NCI-H1417 (cell line): ENCODE measurements at places on chromosomes 4 and X.

- no peak for DNase-seq
Observed at GRCh38 chr4:151833174-151833573, 72.4 kb upstream of the GATB start.

DNA sequence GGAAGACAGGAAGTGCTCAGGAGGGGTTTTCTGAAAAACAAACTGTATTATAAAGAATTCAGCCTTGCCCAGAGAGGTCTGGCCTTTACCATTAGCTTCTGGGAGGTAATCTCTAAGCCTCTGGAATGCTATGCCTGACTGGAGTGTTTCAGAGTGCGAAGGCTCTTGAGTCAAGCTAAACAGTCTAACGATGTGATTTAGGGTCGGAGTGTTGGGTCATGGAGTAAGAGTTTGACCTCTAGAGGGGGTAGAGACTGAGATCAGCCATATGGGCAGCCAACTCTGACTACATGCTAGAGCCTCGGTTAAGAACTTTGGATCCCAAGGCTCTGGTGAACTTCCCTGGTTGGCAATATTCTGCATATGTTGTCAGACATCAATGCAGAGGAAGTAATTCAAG is 15.0 kb downstream of the BOD1L1 start:
- DNase-seq = no peak

DNA sequence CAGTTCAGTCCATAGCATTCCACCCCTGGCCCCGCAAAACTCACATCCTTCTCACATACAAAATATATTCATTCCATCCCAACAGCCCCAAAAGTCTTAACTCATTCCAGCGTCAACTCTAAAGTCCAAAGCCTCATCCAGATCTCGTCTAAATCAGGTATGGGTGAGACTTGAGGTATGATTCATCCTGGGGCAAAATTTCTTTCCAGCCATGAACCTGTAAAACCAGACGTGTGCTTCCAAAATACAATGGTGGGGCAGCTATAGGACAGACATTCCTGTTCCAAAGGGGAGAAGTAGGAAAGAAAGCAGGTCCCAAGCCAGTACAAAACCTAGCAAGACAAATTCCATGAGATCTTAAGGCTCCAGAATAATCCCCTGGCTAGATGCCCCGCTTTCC is 76.9 kb downstream of the CLDN34 start:
- no peak for DNase-seq

- DNase-seq = no peak
Observed at GRCh38 chr4:73416423-73417087, 12.5 kb downstream of the ALB start.

DNA sequence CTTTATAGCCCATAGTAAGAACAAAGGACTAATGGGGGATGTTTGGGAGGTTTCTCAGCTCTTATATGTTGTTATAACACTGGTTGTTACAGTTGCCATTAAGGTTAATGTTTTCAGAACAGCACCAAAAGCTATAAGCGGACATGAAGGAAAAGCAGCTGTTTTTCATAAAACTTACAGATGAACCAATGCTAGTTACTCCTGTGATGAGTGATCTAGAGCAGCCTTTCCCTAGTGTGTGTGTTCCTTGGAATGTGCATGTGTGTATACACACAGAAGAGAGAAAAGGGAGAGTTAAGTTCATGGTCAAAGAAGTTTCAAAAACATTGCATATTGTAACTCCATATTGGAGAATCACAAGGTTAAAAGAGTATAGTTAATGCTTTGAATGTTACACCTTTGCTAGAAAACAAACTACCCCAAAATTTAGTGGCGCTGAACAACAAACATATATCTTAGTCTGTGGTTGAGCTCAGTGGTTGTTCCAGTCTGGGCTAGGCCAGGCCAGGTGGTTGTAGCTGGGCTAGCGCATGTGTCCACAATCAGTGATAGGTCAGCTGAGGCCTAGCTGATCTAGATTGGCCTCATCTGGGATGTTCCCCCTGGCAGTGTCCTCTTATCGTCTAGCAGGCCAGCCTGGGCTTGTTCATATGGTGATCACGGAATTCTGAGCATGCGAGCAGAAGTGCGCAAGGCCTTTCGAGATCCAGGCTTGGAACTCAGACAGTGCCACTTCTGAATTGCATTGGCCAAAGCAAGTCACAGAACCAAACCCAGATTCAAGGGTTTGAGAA is 151.0 kb downstream of the NHS start:
- DNase-seq = no peak

DNA sequence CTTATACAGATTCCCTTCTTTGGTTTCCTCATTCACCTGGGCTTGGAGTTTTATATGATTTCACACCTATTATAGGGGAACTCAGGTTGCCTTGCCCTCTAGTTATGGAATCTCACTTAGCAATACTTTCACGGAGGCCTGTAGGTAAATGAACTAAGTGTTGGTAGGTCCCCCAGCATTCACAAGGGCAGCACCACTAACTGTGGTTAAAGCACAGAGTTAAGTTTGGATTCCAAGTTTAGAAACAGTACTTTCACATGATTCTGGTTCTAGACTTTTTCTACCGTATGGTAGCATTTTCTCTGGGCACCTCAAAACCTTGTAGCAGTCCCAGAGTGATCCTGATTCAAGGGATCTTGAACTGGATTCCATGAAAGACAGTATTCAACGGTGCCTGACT is 46.4 kb downstream of the SH2D1A start:
- no peak for DNase-seq

DNA sequence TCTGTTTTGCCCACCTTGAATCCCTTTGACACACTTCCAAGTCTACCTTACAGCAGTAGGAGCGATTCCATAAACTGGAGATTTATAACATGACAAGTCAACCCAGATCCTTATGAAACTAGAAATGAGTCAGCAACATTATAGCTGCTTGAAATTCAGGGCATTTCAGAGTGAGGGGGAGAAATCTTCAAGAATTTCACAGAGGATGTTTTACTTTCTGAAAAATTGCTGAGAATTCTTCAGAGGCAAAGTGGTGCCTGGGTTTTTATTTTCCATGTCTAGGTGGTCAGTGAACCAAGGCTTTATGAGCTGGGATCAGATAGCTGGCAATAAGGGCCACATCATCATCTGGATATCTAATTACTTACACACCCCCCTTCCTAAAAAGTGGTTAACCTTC is 119.8 kb downstream of the PPARGC1A start:
- DNase-seq = no peak

GRCh38 chr4:94420356-94420755 is 31.4 kb upstream of the PDLIM5 start:
- no peak for DNase-seq

DNA sequence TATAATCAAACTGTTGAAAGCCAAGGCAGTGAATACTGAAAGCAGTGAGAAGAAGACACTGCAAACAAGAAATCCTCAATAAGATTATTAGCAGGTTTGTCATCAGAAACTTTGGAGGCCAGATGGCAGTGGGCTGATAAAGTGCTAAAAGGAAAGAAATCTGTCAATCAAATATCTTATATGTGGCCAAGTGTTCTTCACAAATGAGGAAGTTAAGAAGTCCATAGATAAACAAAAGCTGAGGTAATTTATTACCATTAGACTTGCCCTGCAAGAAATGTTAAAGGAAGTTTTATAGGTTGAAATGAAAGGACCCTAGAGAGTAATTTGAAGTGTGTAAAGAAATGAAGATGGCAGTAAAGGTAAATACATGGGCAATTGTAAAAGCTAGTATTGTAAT is 586.6 kb downstream of the RAPGEF2 start:
- no peak for DNase-seq

DNA sequence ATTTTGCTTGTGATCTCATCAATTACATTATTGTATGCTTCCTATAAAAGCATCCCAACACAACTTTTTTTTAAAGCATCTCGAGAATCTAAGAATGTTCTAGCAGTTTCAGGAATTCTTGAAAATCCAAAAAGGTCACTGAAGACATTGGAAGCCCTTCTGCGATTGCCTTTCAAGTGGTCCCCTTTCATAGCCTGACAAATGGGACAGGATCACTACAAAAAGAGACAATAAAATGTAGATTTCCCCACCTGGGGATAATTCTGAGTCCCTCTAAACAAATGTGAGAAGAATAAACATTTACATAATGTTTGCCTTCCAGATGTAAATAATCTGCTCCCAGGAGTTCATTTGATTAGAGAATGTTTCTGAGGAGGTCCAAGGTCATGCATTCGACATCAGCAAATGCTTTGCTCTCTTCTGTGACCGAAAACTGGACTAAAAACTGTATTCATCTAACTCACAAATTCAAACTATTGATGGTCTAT is 116.0 kb downstream of the COL25A1 start:
- DNase-seq = no peak

DNA sequence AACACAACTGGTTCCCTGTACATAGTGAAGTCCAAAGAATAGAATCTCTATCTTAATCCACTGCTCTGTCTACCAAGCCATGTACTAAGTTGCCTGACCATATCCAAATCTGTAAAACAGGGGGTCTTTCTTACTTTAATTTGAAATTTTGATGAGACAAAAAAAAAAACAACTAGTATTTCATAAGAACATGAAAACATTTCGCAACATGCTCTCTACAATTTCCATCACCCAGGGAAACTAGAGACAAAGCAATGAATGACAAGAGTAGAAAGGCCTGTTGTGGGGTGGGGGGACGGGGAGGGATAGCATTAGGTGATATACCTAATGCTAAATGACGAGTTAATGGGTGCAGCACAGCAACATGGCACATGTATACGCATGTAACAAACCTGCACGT is 279.9 kb downstream of the PPP3CA start:
- no peak for DNase-seq

GRCh38 chr4:149370785-149371420 is 444.7 kb downstream of the IQCM start:
- peak; percentile 4 for DNase-seq

GRCh38 chrX:18833071-18833731 is 125.8 kb downstream of the PPEF1 start:
- DNase-seq = no peak
